Hematopoietic multipotent progenitor cell (in vitro differentiated cells): ENCODE measurements at places on chromosomes 4 and X.

GRCh38 chrX:130224810-130225209, 43.9 kb downstream of the ZNF280C start:
- no peak for DNase-seq

- no peak for DNase-seq
Measured at GRCh38 chr4:152223600-152223999, 312.3 kb downstream of the FBXW7 start.

GRCh38 chrX:28398342-28398741, 188.9 kb upstream of the IL1RAPL1 start:
- no peak for DNase-seq

GRCh38 chrX:115892056-115892708, 278.4 kb upstream of the AGTR2 start:
- no peak for DNase-seq

- no peak for DNase-seq
Measured at GRCh38 chr4:104093247-104093646, 373.5 kb upstream of the TACR3 start.

- DNase-seq = no peak
Measured at GRCh38 chr4:4418676-4419390, 31.9 kb downstream of the NSG1 start.
